ENCODE measurements at places on chromosomes 16 and 17. TPM values are rescaled to one million over a fixed set of nuclear protein-coding genes. Genes with fewer than 3 reads are reported as not detected.

Gene CIAO3
- total RNA-seq: 26.4 TPM

Gene TMEM238L
- not detected for total RNA-seq

Gene NHLRC4
- total RNA-seq: 0.59 TPM

Gene COQ7
- 6.9 TPM for total RNA-seq

Gene OR3A2
- total RNA-seq: not detected

Gene MYH1
- not detected for total RNA-seq

Gene CCL5
- not detected for total RNA-seq

Gene IFT20
- 34.1 TPM for total RNA-seq

Gene KRTAP9-4
- total RNA-seq: not detected

Gene CD300E
- not detected for total RNA-seq

Gene TP53
- total RNA-seq: 57.2 TPM

Gene PTX4
- 0.15 TPM for total RNA-seq

Gene TGFB1I1
- total RNA-seq: 136 TPM

Gene ITGAD
- total RNA-seq: not detected

Gene TMEM92
- total RNA-seq: 0.15 TPM

Gene TNP2
- not detected for total RNA-seq

Gene SHCBP1
- 29.9 TPM for total RNA-seq

Measured in bronchus fibroblast of lung (primary cell).